ENCODE measurements at places on chromosomes 7 and 10. TPM values are rescaled to one million over a fixed set of nuclear protein-coding genes. Genes with fewer than 3 reads are reported as not detected.

ASB10 gene
- polyA plus RNA-seq, result not detected

WNT8B gene
- not detected for polyA plus RNA-seq

MNX1 gene
- not detected for polyA plus RNA-seq

SLC13A1 gene
- polyA plus RNA-seq, result not detected

SLC29A3 gene
- 8.0 TPM for polyA plus RNA-seq

PTER gene
- polyA plus RNA-seq, result 22.1 TPM

RBP4 gene
- polyA plus RNA-seq, result not detected

TMEM273 gene
- 101 TPM for polyA plus RNA-seq

ASB15 gene
- polyA plus RNA-seq, result 0.21 TPM

INPP5A gene
- 0.61 TPM for polyA plus RNA-seq

TEX36 gene
- polyA plus RNA-seq, result not detected

GJD4 gene
- polyA plus RNA-seq, result not detected

ZNF487 gene
- 4.8 TPM for polyA plus RNA-seq

CRYGN gene
- polyA plus RNA-seq, result not detected

AZGP1 gene
- not detected for polyA plus RNA-seq

CYP2C19 gene
- polyA plus RNA-seq, result not detected

DNA2 gene
- polyA plus RNA-seq, result 1.2 TPM

HOXA7 gene
- not detected for polyA plus RNA-seq

FOXP2 gene
- not detected for polyA plus RNA-seq

HIPK2 gene
- 0.87 TPM for polyA plus RNA-seq

LRRC61 gene
- polyA plus RNA-seq, result 14.8 TPM

CHAT gene
- not detected for polyA plus RNA-seq

OR9A4 gene
- polyA plus RNA-seq, result not detected

DPP6 gene
- polyA plus RNA-seq, result not detected

UNCX gene
- not detected for polyA plus RNA-seq

MYPN gene
- not detected for polyA plus RNA-seq

SLC39A12 gene
- polyA plus RNA-seq, result not detected

PON1 gene
- not detected for polyA plus RNA-seq

OR13A1 gene
- polyA plus RNA-seq, result not detected

SPAM1 gene
- not detected for polyA plus RNA-seq

MYO1G gene
- polyA plus RNA-seq, result 168 TPM

SORCS1 gene
- polyA plus RNA-seq, result not detected

PHKG1 gene
- polyA plus RNA-seq, result not detected

AKR1D1 gene
- polyA plus RNA-seq, result not detected

EGR2 gene
- not detected for polyA plus RNA-seq

TFR2 gene
- polyA plus RNA-seq, result 2.8 TPM

FFAR4 gene
- polyA plus RNA-seq, result not detected

NXPH1 gene
- polyA plus RNA-seq, result not detected

FGF8 gene
- polyA plus RNA-seq, result not detected

TET1 gene
- 0.71 TPM for polyA plus RNA-seq

PPP1R17 gene
- polyA plus RNA-seq, result not detected

BUD23 gene
- 187 TPM for polyA plus RNA-seq

SMO gene
- not detected for polyA plus RNA-seq

GIMAP1 gene
- polyA plus RNA-seq, result 36.6 TPM

FEZF1 gene
- not detected for polyA plus RNA-seq
